Activated CD4-positive, alpha-beta T cell treated with anti-CD3 and anti-CD28 coated beads for 1 hour (primary cell): ENCODE measurements at places on chromosomes 5 and 9.

- DNase-seq, result no peak
Observed at GRCh38 chr5:134567641-134568336, 42.3 kb downstream of the JADE2 start.

DNA sequence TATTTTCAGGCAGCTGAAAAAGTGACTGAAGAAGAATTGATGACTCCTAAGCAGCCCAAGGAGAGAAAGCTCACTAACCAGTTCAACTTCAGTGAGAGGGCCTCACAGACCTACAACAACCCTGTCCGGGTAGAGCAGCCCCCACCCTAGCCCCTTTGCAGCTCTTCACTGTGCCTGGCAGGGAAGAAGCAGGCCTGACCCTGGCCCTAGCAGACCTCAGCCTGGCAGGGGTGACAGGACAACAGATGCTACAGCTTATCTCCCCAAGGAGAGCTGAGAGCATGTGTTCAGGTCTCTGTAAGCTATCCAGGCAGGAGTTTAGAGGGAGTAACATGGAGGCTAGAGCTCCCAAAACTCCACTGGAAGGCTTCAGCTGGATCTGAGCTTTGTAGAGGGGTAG, 31.8 kb downstream of the DNAI1 start:
- DNase-seq, result no peak

GRCh38 chr5:96036301-96036700, 74.7 kb upstream of the ELL2 start:
- DNase-seq, result no peak

DNA sequence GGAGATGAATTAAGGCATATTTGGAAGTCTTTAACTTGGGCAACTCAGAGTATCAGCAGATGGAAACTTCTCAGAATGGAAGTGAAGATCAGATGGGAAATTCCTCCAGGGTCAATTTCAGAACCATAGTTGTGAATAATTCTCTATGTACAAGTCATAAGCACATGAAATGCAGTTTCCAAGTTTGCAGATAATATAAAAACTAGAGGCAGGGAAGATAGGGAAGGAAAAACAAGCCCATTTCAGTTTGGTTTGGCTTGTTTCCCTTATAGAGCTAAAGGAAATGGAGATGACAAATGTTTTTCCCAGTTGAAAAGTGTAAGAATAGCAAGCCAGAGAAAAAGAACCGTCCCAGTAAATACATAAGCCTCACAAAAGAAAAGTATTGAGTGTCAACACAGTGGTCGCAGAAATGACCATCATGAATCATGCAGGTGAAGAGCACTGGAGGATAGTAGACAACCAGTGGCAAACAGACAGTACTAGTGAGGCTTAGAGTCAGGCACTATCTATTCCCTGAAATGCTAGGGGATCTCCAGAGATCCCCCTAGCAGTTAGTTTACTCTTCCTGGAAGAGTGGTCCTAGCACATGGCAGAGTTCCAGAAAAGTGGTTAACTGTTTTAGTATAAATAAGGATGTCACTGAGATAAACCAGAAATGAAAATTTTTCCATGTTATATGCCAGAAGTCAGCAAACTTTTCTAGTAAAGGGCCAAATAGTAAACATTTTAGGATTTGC, 245.9 kb downstream of the SAXO1 start:
- no peak for DNase-seq

DNA sequence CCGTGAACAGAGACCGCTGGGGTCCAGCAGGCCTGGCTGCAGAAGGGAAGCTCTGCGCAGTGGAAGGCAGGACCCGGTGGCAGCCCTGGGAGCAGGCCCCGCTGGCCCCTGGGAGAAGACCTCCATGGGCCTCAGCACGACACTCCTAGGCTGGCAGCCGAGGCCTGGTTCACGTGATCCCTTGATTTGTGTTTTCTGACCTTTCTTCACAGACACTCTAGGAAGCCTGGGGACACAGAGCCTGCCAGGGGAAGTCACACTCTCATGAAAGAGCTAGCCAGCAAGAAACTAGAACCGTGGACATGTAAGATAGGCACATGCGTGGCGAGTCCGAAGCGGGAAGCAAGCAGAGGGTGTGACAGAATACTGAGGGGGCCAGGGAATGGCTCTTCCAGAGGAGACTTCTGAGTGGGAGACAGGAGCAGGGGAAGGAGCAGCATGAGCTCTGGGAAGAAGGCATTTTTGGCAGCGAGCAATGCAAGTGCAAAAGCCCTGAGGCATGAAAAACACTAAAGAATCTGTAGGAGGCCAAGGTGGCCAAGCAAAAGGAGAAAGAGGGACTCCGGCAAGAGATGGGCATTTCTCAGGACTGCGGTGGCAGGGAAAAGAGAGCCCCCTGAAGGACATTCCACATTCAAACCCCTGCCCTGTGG, 26.6 kb upstream of the IL17B start:
- no peak for DNase-seq

DNA sequence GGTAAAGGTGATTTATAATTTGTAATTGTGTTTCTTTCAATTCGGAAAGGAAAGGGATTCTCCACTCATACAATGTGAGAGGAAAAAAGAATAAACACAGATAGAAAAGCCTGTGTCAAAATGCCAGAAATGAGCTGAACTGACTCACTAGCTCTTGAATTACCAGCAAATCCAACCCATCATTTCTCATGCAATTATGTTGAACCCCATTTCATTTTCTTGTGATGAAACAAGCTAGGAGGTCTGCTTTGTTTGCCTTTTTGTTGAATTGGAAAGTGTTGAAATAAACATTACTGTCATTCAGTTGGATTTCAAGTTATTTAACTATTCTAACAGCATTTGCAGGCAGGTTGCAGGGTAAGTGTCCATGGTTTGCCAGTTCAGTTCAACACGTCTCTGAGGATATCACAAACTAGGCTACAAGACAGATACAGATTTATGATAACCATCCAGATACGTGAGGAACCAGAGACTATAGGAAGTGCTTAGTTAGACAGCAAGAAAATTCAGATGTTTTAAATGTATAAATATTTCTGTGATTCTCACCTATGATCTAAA, 547.2 kb downstream of the MAT2B start:
- DNase-seq, result no peak

DNA sequence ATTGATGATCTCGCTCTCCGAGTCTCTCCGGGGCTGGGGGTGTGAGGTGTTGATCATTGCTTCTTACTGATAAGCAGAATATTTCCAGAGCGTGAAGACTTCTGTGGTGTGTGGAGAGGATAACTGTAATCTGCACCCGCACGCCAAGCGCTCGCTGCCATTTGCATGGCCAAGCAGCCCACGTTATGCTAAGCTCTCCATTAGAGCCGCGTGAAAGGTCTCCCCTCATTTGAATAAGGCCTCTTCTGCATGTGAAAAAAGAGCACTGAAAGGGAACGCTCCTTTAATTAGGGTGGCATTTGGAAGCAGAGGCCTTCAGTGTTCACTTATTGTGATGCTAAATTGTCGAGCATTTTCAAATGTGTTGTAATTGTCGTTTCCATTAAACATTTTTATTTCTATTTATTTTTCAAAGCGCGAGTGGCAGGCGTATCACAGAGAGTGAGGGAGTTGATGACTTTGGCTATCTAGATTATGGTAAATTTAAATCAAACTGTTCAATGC, 163.6 kb upstream of the IRX2 start:
- DNase-seq, result no peak

GRCh38 chr5:179379321-179379890, 34.1 kb upstream of the ADAMTS2 start:
- no peak for DNase-seq

- no peak for DNase-seq
Observed at GRCh38 chr5:141560725-141561483, 57.9 kb downstream of the DIAPH1 start.

GRCh38 chr9:306907-307306, 92.2 kb downstream of the DOCK8 start:
- DNase-seq, result peak; percentile 20
